NCI-H1436 treated with DMSO at 0.1 percent for 48 hours (cell line): ENCODE measurements at places on chromosomes 7 and 10.

DNA sequence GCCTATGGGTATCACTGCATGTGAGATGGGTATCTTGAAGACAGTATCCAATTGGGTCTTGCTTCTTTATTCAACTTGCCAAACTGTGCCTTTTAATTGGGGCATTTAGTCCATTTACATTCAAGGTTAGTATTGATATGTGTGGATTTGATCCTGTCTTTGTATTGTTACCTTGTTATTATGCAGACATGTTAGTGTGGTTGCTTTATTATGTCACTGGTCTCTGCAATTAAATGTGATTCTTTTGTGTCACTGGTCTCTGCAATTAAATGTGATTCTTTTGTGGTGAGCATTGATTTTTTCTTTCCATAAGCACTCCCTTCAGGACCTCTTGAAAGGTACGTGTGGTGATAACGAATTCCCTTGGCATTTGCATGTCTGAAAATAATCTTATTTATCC lies 357.8 kb upstream of the STEAP1 start:
- no peak for DNase-seq

- DNase-seq = peak; percentile 73
Measured at GRCh38 chr7:4845740-4846142, 16.1 kb downstream of the PAPOLB start.

GRCh38 chr10:48606530-48607355 lies 1.9 kb upstream of the ARHGAP22 start:
- DNase-seq = no peak

GRCh38 chr10:86308056-86308455 lies 58.5 kb downstream of the GRID1 start:
- DNase-seq = no peak

- DNase-seq = no peak
Measured at GRCh38 chr10:117461766-117462423, 80.7 kb upstream of the EMX2 start.

DNA sequence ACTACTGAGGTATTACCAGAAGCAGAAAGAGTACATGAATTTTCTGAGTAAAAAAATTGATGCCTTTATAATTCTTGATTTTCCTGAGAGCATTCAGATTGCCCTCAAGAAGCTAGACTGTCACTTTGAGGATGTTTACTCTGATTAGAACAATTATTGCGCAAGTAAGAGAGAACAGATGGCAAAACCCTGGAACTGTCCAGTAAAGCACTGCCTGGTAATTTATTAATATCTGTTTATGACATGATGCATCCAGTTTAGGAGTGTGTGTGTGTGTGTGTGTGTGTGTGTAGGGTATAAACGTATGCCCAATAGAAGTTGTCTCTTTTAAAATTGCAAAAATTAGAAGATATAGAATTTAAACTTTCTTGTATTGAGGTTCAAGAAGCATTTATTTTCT lies 379.7 kb downstream of the PHTF2 start:
- no peak for DNase-seq

DNA sequence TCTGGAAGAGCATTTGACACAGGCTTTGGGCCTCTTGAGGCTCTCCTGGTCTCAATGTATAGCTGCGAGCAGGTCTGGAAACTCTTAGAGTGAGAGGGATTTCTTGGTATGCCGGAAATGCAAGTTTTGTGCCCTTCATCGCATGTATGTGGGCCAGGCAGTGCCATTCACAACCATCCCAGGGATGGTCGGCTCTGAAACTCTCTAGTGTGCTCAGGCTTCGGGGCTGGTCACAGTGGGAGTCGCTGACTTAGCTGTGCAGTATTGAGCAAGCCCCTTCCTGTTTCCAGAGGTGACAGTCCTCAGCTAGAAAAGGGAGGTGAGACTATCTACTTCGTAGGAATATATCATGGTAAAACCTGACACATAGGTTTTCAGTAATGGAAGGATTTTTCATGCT lies 2.0 kb upstream of the AOAH start:
- no peak for DNase-seq

DNA sequence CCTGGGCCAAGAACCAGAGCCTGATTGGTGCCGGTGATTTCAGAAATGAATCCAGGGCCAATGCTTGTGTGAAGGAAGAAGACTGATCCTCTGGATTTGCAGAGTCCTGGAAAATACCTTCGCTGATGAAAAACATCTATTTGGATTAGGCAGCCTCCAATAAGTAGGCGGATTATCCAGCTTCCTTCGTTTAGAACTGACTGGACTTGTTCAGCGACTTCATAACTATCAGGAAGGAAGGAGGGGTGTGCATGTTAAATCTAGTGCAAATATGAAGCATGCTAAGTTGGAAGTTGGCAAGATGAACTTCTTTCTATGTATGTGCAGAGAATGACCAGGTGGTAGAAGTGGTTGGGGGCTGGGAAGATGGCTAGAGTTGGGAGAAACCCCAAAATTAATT lies 41.0 kb downstream of the NKX2-3 start:
- no peak for DNase-seq

DNA sequence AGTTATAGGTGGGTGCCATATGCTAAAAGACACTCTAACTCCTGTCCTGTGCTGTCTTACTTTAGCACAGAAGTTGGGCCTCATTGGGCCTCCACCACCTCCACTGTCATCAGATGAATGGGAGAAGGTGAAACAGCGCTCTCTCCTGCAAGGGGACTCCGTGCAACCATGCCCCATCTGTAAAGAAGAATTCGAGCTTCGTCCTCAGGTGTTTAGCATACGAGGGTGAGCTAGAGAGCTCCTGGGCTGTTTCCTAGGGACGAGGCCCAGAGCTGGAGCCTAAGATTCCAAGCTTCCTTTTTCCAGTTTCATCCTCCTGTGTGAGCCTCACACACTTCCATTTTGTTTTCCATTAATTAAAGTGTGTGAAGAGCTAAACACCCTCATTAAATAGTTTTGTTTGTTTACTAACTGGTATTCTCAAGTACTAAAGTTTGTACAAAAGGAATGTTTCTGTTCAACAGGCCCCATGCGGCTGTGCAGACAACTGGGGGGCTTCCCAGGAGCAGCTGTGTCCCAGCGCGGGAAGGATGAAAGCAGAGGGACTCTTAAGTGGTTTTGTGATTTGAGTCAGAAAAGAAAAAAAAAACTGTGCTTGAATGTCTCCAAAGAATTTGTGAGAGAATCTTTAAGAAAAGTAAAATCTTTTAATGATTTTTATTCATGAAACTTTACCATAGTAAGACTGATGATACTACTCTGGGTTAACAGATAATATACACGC lies 14.1 kb downstream of the RNF32 start:
- DNase-seq = no peak

- no peak for DNase-seq
Measured at GRCh38 chr7:80475383-80475782, 36.5 kb downstream of the GNAT3 start.

GRCh38 chr7:69882269-69882668 lies 284.0 kb downstream of the AUTS2 start:
- no peak for DNase-seq

DNA sequence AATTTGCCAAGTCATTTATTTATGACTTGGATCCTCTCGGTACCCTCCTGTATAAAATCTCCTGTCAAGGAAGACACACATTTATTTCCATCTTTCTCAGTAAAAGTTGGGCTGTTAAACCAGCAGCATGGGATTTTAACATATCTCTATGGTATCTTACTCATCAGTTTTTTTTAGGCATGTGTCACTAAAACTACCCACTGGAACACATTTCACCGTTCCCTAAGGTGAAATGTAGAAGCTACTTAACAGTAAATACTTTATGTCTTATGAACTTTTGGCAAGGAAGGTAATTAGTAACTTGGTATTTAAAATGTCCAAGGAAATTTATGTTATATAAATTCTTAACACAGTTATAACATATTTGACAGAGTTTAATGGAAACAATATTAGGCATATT lies 152.5 kb upstream of the HDAC9 start:
- DNase-seq = no peak

DNA sequence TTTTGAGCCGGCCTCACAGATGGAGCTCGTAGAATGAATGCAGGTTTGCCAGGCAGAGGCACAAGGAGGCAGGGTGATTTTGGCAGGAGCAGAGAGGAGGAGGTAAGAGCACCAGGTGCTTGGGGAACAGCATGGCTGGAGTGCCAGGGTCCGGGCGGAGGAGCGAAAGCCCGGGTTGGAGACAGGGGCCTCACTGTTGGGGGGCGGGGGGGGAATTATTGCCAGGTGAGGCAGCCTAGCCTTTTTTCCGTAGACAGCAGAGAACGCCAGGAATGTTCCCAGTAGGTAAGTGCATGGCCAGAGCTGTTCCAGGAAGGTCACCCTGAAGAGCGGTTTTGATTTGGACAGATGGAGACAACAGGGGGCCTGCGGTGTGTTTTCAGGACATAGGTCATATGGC lies 9.5 kb downstream of the SRRM3 start:
- DNase-seq = no peak
